ENCODE measurements at places on chromosomes 3 and 15.

GRCh38 chr3:185282696-185283373, 29.0 kb upstream of the EHHADH start:
- peak; percentile 71 for DNase-seq

DNA sequence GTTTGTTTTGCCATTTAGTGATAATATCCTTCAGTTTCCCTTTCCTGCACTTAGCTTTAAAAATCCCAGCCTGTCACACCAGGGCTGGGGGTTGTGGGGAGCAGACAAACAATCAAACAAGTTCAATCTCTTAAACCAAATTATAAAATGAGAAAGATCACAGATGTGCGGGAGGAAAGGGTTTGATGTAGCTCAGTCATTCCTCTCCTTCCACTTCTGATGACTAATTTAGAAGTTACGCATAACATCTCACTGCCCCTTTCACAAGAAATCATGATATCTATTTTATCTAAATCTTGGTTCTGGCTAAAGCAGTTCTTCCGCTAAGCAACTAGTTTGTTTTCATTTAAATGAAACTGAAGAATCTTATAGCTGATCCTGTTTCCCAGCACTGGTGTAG, 34.1 kb upstream of the ATG7 start:
- no peak for DNase-seq

DNA sequence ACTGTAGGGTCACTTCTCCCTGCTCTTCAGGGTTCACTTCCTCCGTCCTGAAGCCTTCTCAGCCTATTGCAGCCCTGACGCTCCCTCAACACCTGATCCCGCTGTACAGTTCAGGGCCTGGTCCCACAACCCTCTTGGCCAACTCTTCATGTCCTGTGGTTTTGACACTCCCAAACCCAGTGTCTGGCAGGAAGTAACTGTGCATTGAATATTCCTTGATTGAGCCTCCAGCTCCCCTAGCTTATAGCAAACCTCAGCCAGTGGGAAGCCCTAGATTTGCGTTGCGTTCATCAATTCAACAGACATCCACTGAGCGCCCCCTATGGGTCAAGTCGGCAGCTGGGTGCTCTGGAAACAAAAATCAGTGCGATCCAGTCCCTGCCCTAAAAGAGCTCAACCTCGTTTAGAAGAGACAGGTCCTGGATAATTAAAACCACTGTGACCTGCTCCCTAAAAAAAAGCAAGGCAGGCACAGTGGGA, 13.5 kb downstream of the UBAP1L start:
- no peak for DNase-seq

DNA sequence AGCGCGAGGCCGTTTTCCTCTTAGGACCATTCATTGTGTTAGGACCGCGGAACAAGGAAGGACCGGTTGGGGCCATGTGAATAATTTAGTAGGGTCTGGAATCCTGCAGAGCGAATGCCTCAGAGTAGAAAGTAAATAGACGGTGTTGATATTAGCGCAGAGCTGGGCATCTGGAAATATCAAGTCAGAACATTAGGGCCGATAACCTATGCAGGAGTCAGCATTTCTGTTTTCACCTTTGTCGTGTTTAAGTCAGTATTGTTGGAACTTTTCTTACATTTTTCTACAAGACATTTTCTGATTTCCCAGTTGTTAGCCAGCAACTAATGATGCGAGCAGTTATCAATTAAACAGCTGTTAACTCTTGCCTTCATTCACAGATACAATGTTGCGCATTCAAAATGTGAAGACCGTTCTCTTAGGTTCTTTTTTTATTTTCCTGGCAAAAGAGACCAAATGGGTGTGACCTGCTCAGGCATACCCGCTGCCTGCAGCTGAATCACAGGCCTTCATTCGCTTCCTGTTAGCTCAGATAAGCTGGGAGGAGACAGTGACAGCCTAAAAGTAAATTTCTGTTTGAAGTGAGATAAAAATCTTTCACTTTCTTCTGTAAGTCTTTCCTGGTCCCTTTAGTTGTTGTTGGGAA, 966 bp upstream of the PKM start:
- DNase-seq = peak; percentile 18

DNA sequence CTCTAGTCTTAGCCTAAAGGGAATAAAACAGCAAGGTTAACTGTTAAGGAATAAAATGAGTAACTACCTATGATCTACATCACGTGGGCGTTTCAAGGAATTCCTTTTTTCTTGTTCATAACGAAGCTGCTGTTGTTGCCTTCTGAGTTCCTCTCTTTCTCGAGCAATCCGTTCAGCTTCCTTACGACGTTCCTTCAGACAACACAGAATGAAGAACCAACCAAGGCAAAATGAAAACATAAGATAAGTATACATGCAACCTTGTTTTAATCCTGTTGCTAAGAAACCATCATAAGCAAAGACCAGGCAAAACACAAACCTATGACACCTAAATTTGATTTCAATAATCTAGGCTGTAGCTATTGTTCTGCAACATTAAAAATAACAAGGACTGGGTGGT, 44.1 kb downstream of the SLTM start:
- DNase-seq = no peak

DNA sequence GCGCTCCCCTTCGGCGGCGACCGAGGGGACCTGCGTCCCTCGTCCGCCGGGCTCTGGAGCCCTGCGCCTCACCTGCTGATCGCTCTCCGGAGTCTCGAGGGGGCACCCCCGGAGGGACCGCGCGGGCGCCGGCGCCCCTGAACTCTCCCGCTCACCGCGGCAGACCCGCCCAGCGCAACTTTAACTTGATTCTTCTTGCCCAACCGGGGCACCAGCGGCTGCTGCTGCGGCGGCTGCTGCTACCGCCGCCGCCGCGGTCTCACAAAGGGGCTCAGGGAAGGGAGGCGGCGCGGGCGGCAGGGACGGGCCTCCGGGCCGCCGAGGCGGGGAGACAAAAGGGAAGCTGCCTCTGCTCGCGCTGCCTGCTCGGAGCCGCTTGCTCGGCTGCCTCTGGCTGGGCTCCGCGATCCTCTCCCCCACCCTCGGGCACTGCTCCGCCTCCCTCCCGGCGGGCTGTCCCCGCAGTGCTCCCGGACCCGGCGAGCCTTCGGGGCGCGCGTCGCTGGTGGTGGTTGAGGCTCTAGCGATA, at the start of gene PPM1L:
Gene PPM1L, plus strand, starts transcription at position 456 of the 529 bp plus-strand sequence.
- no peak for DNase-seq

DNA sequence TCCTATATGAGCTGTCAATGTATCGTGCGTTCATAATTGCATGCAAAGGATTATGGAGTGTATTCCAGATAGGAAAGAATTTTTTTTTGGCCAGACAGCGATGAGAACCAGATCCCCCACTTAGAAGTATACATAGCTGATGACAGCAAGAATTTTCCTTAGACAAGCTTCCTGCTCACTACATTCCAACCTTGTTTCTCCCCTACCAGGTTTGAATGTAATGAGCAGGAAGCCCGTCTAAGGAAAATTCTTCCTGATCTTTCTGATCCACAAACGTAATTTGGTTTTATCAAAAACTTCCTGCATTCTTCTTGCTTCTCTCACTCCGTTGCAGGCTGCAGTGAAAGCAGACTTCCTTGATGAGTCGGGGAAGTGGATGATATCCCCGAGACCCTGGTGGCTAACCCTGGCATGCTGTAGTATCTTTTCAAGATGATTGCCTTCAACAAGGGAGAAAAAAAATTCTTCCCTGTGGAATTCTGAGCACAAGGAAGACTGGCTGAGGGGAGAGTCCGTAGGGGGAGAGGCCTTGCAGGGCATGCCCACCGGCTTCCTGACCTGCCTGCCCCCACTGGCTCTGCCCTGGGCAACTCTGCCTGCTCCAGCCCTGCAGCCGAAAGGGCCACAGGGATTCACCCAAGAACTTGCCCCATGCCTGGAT, 243.1 kb downstream of the TLE3 start:
- DNase-seq = no peak

- DNase-seq = no peak
Observed at GRCh38 chr15:56959318-56959648, 40.8 kb downstream of the TCF12 start.

DNA sequence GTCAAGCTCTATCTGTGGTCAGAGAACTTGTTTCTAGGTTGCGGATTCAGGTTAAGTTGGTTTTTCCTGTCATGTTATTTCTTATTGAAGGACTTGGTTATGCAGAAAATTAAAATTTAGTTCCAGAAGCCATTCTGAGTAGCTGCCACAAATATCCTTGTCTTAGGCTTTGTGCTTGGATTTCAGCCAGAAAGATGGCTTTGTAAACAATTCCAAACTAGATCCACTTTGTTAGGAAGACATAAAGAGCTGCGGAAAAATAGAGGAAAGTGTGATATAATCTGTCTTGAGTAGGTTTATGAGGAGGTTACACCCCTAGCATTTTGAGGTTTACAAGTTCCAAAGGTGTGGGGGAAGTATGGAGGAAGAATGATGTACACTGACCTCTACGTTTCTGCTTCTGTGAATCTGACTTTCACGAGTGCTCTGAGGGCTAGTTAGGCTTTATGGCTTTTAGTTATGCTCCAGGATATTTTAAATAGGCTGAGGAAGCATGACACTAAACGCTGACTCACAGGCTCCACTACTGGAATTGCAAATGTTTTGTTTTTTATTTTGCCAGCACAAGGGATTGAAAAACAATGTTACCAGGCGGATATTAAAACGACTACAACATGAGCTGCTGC, 46.3 kb upstream of the UTS2B start:
- DNase-seq = peak; percentile 45

DNA sequence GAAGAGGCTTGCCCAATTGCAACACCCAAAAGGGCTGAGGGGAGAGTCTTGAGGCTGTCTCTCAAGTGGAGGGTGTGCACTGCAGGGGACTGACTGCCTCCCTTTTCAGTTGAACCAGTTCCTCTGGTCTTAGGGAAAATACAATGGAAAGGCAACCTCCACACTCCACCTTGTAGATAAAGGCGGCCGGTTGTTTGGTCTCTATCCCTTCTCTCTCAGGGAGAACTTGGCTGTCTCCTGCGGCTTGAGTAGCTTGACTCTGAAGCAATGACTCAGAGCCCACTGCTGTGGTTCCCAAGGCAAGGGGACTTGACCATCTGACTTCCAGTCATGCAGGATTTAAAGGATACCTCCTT, 143.2 kb upstream of the UMPS start:
- no peak for DNase-seq

DNA sequence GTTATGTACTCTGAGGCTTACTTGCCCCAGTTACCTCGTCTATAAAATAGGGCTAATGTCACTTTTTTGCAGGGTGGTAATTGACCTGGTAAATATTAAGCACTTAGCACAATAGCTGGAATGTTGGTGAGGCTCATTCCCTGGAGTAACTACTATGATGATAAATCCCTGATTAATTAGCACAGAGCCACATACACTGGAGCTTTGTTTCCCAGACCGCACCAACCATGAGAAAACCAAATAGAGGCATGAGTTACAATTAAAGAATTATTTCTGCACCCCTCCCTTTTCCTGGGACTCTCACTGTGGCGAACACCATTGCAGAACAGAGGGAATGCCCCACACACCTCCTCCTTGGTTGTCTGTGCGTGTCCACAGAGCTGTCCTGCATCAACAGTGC, 76.6 kb upstream of the CPOX start:
- no peak for DNase-seq

DNA sequence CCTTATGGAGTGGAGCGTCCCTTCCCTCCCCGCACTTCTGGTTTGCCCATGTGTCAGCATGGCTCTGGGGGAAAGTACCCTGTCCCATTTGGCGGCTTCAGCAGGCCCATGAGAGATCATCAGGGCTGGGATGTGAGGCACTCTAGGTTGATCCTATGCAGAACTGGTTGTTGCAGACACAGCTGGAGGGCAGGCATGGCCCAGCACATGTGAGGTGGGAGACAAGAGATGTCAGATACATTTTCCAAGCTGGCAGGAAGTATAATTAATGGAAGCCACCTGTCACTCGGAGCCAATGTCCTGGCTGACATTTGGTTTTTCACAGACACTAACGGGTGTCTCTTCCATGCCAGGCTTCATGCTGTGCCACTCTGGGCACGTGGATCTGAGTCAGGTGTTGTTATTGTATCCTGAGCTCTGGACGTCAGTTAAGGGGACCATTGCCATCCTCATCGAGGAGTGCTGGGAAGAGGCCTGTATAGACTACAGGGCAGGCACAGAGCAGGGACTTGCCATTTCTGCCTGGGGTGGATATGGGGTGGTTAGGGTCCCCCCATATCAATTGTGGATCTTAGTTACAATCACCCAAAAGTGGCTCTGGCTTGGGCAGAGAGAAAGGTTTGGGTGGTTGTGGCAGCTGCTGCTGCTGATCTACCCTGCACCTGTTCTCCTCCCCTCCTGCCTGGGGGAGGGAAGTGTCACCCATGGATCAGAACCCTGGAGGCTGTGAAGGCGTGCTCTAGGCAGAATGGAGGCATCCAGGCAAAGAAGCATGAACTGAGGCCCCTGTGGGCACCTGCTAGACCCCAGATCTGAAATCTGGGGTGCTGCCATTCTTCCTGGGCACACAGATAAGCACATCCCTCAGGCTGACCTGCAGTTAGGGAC, 140.7 kb downstream of the FBLN2 start:
- DNase-seq = no peak

DNA sequence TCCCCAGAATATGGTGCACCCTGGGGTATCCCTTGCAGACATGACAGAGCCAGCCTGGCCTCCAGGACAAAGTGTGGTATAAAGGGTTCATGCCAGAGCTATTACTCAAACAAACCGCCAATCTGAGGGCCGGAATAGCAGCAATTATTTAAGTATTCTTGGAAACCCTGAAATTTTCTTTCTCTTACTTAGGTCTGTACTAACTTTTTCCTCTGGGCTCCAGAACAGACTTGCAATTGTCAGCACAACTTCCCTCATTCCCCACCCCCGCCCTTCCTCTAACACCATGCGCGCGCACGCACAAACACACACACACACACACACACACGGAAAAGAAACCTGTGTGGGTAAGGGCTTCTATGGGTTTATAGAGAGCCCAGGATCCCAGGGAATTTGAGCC, 56.3 kb downstream of the ISG20 start:
- no peak for DNase-seq

DNA sequence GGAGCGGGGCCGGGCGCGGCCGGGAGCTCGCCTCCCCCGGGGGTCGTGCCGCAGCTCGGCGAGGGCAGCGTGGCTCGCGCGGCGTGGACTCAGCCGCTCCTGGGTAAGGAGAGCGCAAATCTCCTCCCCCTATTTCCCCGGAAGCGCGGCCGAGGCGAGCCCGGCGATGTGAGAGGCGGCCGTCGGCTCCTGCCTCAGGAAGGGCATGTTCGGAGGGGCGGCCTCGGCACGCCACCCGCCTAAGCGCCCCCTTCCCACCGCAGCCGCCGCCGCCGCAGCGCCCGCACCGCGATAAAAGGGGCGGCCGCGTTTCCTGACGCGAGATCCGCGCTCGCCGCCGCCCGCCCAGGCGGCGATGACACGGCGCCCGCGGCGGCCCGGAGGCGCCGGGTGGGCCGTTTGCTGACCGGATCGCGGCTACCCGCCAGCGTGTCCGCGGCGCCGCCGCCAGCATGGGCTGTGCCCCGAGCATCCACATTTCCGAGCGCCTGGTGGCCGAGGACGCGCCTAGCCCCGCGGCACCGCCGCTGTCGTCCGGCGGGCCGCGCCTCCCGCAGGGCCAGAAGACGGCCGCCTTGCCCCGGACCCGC, at the start of gene PDE8A:
Gene PDE8A, plus strand, starts transcription at position 146 of the 590 bp plus-strand sequence. Its CDS starts 307 bp downstream, at position 453.
- no peak for DNase-seq

GRCh38 chr15:37090543-37091175, 9.7 kb downstream of the MEIS2 start:
- DNase-seq = no peak

DNA sequence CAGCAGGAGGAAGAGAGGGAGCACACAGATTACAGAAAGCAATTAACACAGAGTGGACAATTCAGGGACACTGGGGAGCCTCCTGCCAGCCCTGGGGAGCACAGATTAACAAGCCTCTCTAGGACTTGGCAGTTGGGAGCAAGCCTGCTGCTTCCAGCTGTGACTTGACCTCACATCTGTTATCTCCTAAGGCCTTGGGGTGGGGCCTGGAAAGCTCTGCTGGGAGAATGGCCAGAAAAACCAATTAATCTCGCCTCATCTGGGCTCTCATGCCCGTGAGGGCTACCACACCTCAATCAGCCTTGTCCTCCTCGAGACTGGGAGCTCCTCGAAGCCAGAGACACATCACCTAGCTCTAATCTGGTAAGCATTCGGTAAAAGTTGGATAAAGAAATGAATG, 39.1 kb downstream of the SEMA5B start:
- no peak for DNase-seq

Measured in smooth muscle cell of the brain vasculature (primary cell).